ENCODE measurements at places on chromosomes 7 and 10.

- peak; percentile 37 for DNase-seq
Measured at GRCh38 chr10:131901181-131901829, 497 bp downstream of the PPP2R2D start.

GRCh38 chr10:78078539-78079330 lies 45.1 kb downstream of the RPS24 start:
- no peak for DNase-seq

DNA sequence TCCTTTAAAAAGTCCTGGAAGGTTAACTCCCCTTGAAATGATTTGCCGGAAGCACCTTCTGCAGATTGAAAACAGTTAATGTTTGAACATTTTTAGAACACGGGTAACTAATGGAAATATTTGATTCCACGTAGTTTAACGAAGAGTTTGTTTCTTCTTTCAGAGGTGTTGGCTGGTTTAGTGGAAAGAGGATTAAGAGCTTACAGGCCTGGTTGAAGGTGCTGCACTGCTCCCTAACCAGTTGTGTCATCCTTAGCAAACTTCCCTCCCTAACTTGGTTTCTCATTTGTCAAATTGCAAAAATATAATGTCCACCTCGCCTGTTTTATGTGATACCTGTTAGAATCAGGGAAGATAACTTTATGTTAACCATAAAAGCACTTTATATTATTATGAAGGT lies 243.0 kb upstream of the FZD8 start:
- no peak for DNase-seq

DNA sequence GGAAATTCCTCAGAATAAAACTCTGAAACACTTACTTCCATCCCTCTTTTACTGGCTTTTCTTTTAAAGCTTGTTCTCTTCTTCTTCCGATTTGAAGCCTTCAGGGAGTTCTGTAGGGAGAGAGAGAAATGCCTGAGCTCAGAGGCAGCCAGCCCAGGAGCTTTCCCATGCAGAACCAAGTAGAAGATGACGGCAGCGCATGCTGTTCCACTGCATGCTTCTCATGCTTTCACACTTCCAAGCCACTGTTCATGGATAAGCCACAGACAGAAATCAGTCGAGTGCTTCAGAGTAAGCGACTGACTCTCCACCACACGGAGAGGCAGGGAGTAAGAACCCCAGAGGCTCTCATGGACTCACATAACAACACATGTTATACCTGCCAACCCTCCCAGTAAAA lies 237.3 kb downstream of the DGKI start:
- DNase-seq = no peak

DNA sequence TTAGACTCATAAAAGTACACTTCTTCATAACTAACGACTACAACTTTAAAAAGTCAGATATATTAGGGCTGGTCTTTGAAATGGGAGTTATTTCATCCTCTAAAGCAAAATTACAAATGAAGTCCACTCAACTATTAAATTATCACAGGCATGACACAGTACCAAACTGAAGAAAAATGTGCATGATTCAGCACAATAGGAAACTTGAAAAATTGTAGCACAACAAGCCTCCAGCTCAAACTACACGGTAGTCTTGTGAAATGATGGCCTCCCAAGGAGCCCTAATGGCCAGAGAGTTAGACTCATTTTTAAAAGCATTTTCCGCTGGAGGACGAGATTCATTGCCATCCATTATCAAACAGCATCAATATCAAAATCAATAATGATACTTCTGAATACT lies 76.4 kb downstream of the MAGI2 start:
- DNase-seq = no peak

GRCh38 chr10:118590334-118590733 lies 5.1 kb downstream of the PRLHR start:
- DNase-seq = no peak

- no peak for DNase-seq
Measured at GRCh38 chr7:116782177-116782711, 80.1 kb upstream of the CAPZA2 start.

DNA sequence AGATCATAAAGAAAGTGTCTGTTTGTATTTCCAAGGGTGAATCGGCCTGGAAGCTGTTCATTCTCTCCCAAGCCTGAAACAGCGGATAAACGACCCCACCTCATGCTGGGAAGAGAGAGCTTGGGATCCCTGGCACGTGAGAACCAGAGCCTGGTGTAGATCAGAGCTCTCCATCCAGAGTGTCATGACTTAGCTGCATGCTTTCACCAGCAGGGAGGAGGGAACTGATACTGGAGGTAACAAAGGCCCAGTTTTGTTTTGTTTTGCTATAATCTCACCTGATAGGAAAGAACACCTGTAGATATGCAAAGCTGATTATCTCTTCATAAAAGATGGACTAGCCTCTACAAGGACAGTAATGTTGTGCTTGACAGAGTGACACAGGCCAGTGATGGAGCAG lies 236.6 kb downstream of the POM121L12 start:
- DNase-seq = no peak

GRCh38 chr7:1945558-1945957 lies 275.5 kb downstream of the ELFN1 start:
- no peak for DNase-seq

GRCh38 chr10:78259391-78259790 lies 225.7 kb downstream of the RPS24 start:
- no peak for DNase-seq

DNA sequence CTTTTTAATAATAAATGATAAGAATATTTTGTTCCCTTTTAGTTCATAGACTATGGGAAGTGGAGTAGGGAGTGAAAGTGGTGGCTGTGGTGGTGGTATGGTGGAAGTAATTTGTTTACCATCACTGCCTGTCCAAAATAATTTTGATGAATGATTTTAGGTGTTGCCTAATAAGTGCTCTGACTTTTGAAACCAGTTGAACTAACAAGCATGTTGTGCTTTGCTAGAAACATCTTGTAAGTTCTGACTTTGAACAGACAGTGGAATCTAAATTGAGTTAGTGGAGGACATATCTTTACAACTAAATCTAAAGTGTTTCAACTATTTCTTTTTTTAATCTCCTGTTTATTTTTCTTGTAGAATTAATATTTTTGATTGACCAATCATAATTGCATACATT lies 49.7 kb downstream of the ZEB1 start:
- no peak for DNase-seq

DNA sequence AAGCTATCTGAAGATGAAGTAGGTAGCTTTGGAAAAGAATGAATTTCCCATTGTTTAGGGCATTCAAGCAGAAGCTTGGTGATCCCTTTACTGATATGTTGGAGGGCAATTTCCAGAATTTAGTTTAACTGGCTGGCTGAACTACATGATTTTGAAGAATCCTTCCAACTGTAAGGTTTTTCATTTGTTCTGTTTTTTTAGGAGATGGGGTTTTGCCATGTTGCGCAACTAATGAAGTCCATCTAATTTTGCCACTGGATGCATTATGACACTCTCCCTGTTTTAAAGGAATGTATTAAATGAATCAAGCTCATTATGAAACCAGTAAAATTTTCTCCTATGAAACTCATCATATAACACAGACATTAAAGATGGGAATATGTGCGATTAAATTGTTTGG lies 6.1 kb upstream of the DDX50 start:
- no peak for DNase-seq

DNA sequence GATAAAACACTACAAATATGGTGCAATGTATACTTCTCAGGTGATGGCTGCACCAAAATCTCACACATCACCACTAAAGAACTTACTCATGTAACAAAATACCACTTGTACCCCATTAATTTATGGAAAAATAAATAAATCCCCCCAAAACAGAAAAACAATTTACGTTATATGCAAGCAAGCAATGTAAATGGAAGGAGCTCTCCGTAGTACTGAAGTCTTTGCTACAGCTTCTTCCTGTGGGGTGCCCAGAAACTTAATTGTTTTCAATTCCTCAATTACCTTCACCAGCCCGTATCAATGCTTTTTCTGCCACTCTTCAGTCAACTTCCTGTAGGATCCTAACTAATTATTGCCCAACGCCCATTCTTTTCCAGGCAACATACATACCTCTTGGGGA lies 138.1 kb downstream of the RELN start:
- no peak for DNase-seq

GRCh38 chr10:77959887-77960455 lies 33.4 kb upstream of the DLG5 start:
- no peak for DNase-seq

DNA sequence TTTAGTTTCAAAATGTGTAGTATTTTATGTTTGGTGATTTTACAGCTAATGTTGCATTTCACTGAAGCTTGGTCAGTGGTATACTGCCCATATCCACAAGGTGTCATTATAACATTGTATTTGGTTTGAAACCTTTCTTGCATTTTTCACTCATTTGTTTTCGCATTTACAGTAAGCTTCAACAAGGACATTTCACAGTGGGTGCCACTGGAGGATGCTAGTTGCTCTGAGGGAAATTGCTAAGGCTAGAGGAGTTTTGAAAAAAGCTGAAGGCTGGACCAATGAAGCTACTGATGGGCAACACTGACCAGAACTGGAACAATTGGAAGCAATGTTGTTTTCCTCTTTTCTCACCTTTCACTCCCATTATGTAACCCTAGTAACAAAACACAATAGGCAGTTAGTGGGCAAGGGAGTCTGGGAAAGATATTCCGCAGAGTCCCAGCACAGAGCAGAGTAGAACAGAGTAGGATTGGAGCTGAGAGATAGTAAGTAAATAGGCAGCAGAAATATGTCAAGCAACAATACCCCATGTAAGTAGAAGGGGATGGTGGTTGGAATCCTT lies 23.6 kb upstream of the SRI start:
- no peak for DNase-seq

- no peak for DNase-seq
Measured at GRCh38 chr10:26555719-26556368, 117.7 kb downstream of the APBB1IP start.
